CD4-positive, alpha-beta T cell treated with Interferon alpha-2 for 1 hour (primary cell): ENCODE measurements at places on chromosomes 12 and 14.

DNA sequence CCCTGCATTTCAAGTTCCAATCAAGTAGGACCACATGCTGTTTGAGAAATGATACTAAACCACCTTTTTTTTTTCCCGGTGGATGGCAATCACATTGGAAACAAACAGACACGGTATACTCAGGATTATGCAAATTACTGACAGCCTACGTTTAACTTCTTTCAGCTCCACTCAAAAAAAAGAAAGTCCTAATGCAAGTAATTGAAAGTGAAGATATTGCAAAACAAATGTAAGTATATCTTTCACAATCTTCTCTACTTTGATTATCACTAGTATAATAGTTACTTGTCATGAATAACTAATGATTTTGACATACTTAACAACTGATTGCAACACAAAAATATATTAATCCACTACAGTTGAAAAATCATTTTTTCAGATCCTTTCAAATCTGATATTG, 2.6 kb upstream of the OSBPL8 start:
- no peak for DNase-seq

DNA sequence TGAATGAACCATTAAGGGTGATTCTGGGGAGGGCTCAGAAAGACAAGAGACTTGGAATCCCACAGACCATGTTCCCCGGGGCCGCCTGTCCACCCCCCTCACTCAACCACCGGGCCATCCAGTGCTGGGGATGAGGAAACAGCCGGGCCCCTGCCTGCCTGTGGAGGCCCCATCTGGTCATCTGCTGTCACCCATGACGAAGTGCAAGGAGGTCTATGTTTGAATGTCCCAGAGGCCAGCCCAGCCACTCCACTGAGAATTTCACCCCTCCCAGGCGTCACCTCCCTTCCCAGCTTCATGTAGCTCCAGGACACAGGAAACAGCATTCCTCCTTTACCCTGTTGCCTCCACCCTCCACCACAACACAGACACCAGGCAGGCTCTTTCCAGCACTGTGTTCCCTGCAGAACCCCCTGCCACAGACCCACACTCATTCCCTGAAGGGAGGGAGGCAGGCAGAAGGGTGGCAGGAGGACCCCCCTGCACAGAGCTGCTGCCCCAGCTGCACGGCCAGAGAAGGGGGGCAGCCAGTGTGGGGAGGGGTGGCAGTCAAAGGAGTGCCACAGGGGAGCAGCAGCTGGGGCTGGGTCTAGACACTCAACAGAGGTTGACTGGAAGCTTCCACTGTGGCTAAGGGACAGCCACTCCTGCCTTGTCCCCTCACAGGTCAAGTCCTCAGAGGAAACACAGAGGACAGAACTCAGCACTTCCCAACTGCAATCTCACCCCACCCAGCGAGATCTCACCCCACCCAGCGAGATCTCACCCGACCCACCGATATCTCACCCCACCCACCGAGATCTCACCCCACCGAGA, 50.3 kb upstream of the PPP2R5C start:
- DNase-seq, result no peak

DNA sequence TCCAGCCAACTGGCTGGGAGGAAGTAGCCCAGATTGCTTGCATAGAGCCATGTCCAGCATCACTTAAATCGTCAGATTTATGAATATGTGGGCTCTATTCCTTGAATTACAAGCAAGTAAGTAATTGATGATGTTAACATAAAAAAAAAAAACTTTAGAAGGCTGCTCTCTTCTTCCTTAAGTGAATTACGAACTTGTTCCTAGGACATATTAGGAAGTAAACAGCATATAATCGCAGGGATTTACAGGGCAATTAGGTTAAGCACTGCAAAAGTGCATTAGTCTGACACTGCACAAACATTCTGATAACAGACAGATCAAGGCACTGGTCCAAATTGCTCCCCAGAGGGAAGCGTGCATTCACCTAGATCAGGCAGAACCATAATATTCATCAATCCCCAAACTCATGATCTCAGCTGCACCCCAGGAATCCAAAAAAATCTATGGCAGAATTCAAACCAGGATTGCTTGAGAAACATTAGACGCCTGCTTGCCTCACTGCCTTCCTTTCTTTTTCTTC, 293.2 kb downstream of the TMEM132D start:
- no peak for DNase-seq

DNA sequence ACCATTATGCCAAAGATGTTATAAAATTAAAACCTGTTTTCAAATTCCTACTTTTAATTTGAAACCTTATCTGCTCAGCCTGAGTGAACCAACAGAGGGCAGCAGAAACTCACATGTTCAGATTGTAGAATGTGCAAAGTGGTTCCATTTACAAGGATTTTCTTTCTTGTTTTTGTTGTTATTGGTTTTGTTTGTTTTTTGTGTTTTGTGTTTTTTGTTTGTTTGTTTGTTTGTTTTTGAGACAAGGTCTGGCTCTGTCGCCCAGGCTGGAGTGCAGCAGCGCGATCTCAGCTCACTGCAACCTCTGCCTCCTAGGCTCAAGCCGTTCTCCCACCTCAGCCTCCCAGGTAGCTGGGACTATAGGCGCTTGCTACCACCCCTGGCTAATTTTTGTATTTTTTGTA, 22.8 kb upstream of the GARIN2 start:
- peak; percentile 4 for DNase-seq

DNA sequence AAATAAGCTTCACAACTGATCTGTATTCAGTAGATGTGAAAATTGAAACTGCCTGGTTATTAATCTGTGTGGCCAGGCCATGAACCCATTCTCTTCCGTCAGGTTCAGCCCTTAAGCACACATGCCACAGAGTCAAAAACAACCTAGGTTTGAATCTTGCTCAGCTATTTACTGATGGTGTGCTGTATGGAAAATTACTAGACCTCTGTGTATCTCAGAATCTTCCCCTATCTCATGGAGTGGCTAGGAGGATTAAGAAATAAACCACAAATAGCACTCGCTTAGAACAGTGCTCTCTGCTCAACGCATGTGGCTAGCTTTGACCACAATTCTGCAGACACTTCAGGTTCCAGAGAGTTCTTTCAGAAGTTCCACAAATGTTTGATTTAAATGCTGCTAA, 240.7 kb upstream of the PLEKHG7 start:
- peak; percentile 50 for DNase-seq

GRCh38 chr14:101063121-101063520, 159.6 kb upstream of the RTL1 start:
- DNase-seq, result no peak

- no peak for DNase-seq
Observed at GRCh38 chr12:105348142-105348541, 17.7 kb downstream of the C12orf75 start.

GRCh38 chr14:68816943-68817430, 24.1 kb upstream of the ZFP36L1 start:
- DNase-seq, result no peak

GRCh38 chr12:10363658-10363913, 26.3 kb downstream of the KLRK1 start:
- no peak for DNase-seq

GRCh38 chr14:26990946-26991345, 393.1 kb upstream of the NOVA1 start:
- no peak for DNase-seq

DNA sequence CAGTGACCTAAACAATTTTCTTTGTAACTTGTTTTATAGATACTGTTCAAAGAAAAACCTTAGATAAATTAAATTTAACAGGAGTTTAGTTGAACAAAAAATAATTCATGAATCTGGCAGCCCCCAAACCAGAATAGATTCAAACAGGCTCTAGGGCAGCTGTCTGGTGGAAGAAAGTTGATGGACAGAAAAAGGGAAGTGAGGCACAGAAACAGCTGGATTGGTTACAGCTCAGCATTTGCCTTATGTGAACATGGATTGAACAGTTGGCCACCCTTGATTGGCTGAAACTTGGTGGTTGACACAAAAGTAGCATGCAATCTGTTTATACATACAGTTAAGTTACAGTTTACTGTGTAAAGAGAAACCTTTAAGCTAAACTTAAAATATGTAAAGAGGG, 954.3 kb upstream of the FLRT2 start:
- no peak for DNase-seq

- no peak for DNase-seq
Observed at GRCh38 chr14:21711360-21711961, 37.8 kb upstream of the OR4E1 start.

DNA sequence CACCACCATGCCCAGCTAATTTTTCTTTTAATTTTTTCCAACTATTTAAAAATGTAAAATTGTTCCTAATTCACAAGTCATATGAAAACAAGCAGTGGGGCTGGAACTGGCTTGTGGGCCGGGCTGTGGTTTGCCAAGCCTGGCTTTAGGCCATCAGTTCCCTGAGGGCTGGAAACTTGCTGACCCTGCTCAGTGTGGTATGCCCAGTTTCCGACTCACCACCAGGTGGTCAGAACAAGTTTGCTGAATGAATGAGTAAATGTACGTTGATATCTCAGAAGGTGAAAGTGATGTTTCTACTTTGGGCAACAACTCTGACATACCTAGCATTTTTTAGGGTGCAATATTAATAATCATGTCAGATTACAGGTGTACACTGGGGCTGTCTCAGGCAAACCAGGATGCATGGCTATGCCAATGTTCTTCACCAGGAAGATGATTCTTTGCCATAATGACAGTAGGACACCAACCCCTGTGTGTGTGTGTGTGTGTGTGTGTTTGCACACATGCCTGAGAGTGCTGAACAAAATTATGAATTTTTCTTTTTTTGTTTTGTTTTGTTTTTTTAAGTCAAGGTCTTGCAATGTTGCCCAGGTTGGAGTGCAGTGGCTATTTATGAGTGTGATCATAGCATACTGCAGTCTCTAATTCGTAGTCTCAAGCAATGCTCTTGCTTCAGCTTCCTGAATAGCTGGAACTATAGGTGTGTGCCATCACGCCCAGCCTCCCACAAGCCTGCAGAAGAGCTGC, 106.1 kb downstream of the PTPN11 start:
- DNase-seq, result no peak

DNA sequence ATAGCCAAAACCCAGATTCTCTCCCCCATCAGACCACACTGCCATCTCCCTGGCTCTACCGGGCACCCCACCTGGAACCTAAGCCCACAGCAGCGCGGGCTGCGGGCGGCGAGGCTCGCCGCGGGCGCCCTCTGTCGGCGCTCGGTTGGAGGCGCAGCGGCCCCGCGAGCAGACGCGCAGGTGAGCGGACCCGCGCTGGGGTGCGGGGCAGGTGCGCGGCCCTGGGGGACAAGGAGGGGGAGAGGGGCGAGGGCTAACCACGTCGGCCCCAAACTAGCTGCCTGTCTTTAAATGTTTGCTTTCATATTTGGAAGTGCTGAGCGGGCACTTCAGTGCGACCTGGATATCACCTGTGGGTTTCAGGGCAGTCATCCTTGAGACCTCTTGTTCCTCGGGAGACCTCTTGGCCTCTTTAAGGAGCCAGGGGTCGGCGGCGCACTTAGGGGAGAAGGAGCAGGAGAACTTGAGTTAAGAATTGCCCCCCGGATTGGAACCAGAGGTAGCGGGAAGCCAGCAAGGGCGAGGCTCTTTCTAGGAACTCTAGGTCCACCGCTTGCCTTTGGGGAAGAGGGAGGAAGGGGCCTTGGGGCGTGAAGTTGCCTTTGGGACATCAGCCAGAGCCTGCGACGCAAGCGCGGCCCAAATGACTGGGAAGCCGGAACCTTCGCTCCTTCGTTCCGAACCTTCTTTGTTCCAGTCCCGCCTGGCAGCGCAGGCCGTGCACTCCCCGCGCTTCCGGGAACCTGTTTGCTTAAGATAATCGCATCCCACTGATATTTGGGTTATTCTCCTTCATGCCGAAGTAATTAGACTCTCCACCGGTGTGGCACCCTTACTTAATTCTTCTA, 78.7 kb downstream of the NEDD1 start:
- DNase-seq, result peak; percentile 2

GRCh38 chr14:63956326-63956725, 103.5 kb downstream of the SYNE2 start:
- DNase-seq, result no peak

DNA sequence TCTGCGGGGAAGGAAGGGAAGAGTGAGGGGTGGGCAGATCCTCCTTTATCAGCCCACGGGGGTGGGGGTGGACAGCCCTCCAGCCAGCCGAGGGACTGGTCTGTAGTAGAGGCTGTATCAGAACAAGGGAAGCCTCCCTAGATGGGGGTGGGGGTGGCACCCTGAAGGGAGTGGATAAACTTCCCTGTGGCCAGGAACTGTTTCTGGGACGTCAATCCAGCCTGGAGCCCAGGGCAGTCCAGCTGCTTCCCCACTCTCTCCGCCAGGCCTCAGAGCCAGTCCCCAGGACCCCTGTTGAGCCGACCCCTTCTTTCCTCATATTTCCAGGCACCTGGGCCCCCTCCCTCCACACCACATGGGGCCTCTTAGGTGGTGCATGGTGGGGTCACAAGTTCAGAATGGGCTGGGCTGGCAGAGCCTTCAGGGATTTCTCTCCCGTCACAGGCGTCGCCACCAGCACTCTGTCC, 6.7 kb downstream of the PLD4 start:
- no peak for DNase-seq

DNA sequence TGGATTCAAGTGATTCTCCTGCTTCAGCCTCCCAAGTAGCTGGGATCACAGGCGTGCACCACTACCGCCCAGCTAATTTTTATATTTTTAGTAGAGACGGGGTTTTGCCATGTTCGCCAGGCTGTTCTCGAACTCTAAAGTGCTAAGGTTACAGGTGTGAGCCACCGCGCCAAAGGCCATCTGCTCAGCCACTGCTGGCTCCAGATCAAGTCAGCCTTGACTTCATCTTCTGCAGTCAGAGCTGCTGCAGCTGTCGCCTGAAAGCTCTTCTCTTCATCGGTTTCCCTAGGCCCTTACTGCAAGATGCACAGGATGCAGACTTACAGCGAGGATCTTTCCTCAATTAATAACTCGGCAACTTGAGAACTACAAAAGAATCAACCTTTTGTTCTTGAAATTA, 66.8 kb downstream of the CLIP1 start:
- DNase-seq, result no peak

DNA sequence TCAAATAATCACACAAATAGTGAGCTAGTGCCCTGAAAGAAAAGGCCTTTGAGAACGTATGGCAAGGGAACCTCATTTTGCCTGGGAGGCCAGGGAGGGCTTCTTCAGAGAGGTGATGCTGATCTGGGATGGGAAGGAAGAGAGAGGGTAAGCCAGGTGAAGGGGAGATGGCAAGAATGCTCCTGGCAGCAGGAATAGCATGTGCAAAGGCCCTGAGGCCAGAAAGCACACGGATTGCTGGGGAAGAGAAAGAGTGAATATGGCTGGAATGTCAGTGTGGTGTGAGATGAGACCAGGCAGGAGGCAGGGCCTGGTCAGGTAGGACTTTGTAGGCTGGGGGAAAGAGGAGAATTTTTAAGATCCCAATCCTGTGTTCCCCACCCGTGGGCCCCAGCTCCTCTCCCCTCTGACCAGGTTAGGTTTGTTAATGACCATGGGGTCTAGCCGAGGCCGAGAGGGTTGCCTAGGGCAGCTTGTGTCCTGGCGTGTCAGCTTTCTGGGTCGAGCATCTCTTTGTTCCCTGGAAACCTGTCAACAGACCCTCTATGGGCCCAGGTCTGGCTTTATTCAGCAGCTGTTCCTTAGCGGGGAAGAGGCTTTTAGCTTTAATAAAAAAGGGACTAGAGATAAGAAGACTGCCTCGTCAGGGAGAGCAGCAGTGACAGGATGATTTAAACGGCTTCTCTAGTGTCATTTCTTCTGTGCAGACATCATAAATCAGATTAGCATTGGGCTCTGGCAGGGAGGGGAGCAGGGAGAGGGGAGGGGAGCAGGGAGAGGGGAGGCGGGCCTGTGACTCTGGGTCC, 123.4 kb downstream of the ADCK1 start:
- DNase-seq, result no peak

- no peak for DNase-seq
Observed at GRCh38 chr14:86153480-86153879, 623.5 kb downstream of the FLRT2 start.

GRCh38 chr12:37672655-37673260, 643.8 kb upstream of the ALG10B start:
- no peak for DNase-seq
